Esophagus squamous epithelium (tissue), 5 donors: ENCODE measurements at places on chromosomes 6 and 20. TPM values are rescaled to one million over a fixed set of nuclear protein-coding genes. Genes with fewer than 3 reads are reported as not detected.
A peak's percentile ranks its signal among the peaks of the same experiment; 100 is the strongest.

GRCh38 chr20:61814244-61814643, 251.4 kb downstream of the TAF4 start:
- H3K27me3 ChIP-seq, result no peaks in the 10 kb centered on the region
- H3K4me3 ChIP-seq, result no peak overlapping the region
- H3K36me3 ChIP-seq, result no peaks in the 10 kb centered on the region
- no peak overlapping the region for H3K27ac ChIP-seq
- DNase-seq, result no peak
- H3K4me1 ChIP-seq, result no peaks in the 10 kb centered on the region

DNA sequence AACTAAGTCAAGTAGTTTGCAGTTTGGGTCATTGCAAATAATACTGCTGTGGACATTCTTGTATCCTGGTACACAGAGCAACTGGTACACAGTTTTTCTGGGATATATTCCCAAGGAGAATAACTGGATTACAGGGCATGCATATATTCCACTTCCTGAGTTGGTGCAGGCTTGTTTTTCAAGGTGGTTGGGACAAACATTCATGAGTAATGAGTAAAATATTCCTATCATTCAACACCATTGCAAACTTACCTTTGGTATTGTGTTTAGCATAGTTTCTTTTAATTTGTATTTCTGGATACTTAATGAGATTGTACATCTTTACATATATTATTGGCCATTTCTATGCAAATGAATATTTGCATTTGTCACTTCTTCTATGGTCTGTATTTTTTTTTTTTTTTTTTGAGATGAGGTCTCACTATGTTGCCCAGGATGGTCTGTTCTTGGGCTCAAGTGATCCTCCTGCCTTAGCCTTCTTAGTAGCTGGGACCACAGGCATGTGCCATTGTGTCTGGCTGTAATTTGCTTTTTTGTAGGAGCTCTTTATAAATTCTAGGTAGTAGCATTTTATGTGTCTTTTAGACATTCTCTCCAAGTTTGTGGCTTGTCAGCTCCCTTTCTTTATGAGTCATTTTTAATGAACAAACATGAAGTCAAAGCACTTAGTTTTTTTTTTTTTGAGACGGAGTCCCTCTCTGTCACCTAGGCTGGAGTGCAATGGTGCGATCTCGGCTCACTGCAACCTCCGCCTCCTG, 158.7 kb downstream of the SOX4 start:
- H3K4me1 ChIP-seq, result no peaks in the 10 kb centered on the region
- H3K4me3 ChIP-seq, result no peak overlapping the region
- no peak for DNase-seq

- H3K27ac ChIP-seq, result no peak overlapping the region
- H3K36me3 ChIP-seq, result no peaks in the 10 kb centered on the region
- DNase-seq, result no peak
- no peak overlapping the region for H3K4me3 ChIP-seq
- no peaks in the 10 kb centered on the region for H3K27me3 ChIP-seq
- no peaks in the 10 kb centered on the region for H3K4me1 ChIP-seq
Observed at GRCh38 chr6:44321210-44321609, 8.1 kb upstream of the AARS2 start.

DNA sequence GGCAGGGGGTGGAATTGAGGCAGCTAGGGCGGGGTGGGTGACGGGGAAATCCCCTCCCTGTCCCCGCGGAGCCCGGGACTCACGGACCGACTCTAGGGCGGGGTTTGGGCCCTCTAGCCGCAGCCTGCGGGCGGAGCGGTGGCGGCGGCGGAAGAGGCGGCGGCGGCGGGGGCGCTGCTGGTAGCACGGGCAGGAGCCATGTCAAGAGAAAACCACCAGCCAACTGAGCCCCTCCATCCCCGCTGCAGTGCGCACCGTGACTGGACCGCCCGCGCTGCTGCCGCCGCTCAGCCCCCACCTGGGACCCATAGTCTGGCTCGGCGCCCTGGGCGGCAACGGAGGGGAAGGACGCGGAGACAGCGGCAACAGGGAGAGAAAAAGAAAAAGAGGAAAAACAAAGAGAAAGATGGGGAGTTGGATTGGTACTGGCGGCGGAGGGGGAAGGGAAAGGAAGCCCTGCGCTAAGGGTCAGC, 1.2 kb upstream of the C6orf62 start:
- H3K36me3 ChIP-seq, result no peaks in the 10 kb centered on the region
- peaks cover 48% of the 10 kb centered on the region for H3K4me1 ChIP-seq
- peak overlapping the region; percentile 100 for H3K27ac ChIP-seq
- H3K27me3 ChIP-seq, result no peaks in the 10 kb centered on the region
- no peak for DNase-seq
- H3K4me3 ChIP-seq, result peak overlapping the region; percentile 74

GRCh38 chr6:94597487-94597886, 979.8 kb upstream of the MANEA start:
- DNase-seq, result no peak
- no peaks in the 10 kb centered on the region for H3K36me3 ChIP-seq
- no peaks in the 10 kb centered on the region for H3K4me1 ChIP-seq

DNA sequence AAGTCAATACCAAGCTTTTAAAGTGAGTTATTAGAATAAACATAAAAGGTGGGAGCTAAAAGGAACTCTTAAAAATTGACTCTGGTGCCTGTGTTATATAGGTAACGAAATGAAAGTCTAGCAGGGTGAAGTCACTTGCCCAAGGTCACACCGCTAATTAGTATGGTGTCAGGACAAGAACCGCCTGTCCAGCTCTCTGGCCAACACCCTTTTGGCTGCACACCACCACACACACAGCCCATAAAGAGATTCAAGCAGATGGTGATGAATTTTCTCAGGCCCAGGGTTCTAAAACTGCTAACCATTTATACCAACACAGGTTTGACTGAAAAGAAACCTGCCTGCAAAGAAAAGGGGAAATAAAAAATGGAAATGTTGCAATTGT, 20.2 kb downstream of the GFOD1 start:
- H3K4me1 ChIP-seq, result peaks cover 7% of the 10 kb centered on the region
- H3K27me3 ChIP-seq, result no peaks in the 10 kb centered on the region
- H3K36me3 ChIP-seq, result peaks cover 27% of the 10 kb centered on the region
- DNase-seq, result no peak
- no peak overlapping the region for H3K27ac ChIP-seq

- no peak overlapping the region for H3K27ac ChIP-seq
- no peaks in the 10 kb centered on the region for H3K4me1 ChIP-seq
- no peaks in the 10 kb centered on the region for H3K27me3 ChIP-seq
- H3K4me3 ChIP-seq, result no peak overlapping the region
Observed at GRCh38 chr6:111274593-111275217, 187.4 kb downstream of the SLC16A10 start.

The GRIK2 gene
- not detected for total RNA-seq
